ENCODE measurements at places on chromosomes 7 and 10.
A peak's percentile ranks its signal among the peaks of the same experiment; 100 is the strongest.

DNA sequence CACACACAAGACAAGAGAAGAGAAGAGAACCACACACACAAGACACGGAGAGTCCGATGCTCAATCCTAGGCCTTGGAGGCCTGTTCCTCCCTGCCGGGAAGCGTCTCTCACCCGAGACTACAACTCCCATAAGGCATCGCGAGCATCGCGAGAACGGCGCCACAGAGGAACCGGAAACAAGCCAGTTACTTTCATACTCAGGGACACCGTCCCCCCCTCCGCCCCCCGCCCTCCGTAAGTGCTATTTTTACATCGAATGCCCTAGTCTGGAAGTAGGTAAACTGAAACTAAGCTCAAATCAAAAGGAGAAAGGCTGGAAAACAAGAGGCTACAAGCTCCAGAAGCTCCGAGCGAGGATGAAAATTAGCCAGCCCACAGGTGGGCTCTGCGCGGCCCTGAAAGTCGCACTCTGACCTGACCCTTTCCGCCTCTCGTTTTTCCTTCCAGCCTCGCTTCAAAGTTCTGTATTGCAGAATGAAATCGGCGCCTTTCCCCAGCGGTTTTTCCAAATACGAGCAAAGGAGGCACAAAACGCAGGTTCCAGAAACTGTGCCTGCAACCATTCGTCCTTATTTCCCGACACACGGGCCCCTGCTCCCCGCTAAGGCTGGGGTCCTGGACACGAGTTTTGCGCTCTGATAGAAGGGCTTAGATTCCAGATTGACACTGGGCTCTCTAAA, 11.5 kb upstream of the DNAJC12 start:
- DNase-seq: peak; percentile 93

GRCh38 chr10:519055-519715, 170.3 kb downstream of the DIP2C start:
- no peak for DNase-seq

GRCh38 chr10:102985811-102986210, 67.7 kb downstream of the CNNM2 start:
- no peak for DNase-seq

GRCh38 chr10:106513352-106513771, 651.1 kb downstream of the SORCS1 start:
- DNase-seq: no peak

- DNase-seq: no peak
These were observed 19.9 kb downstream of the SPAG6 start for GRCh38 chr10:22365233-22365632.

DNA sequence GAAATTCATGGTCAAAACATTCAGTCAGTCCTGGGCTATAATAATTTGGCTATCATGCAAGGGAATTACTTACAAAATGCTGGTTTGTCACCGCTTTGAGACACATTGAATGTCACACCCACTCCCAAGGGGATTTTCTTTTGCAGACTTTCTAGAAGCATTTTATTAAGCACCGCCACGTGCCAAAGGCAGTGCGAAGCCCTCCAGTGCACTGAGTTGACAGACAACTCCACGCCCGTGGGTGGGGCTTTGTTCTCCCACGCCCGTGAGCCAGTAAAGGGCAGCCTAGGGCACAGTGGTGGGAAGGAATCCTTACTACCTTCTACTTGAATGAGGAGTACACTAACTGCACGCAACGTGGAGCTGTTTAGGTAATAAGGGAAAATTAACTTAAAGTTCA, 515.8 kb downstream of the KCNMA1 start:
- no peak for DNase-seq

DNA sequence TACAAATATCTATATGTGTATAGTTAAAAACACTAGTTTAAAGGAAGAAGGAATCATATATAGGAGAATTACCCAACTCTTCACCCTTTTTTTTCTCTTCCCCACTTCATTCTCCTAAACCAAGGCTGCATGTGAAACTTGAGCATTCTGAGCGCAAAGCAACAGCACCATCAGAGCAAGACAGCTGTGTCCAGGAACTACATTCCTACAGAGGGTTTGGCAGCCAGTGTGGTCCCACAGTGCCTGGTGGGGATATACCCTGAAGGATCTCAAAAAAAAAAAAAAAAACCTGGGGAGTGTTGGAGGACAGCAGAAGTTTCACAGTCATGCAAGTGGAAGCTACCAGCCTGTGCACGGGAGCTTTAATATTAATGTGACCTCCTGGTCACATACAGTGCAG, 310.4 kb downstream of the CTNNA3 start:
- DNase-seq: no peak

GRCh38 chr10:110708776-110709443, 64.8 kb downstream of the RBM20 start:
- no peak for DNase-seq

GRCh38 chr7:69002416-69002815, 595.9 kb upstream of the AUTS2 start:
- peak; percentile 0 for DNase-seq

DNA sequence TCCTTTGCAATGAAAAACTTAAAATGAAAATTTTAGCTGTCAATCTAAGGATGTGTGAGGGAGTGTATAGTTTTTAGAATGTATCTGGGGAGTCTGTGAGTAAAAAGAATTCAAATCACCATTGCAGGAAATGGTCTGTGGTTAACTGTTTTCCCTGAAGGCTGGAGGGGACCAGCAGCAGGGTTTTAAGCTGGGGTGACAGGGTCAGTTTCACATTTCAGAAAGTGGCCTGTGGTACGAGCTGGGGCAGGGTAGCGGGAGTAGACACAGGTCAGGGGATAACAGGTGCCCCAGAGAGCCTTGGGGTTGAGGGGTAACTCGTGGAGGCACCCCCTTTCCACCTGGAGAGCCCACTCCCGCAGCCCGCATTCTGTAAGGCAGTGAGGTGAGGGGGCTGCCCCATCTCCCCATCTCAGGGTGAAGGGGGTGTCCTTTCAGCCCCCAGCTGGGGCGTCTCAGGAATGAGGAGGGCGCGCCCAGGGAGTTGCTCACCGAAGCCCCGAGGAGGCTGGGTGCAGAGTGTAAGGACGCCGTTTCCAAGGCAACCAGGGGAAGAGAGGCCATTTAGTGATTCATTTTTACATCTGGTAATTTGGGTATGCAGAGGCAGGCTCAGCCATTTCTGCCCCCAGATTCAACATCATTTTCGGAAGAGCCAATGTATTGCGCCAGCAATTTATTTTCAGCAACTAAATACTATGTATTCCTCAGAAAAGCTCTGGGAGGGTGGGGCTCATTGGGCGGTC, 168.9 kb downstream of the SLIT1 start:
- no peak for DNase-seq

GRCh38 chr7:12256090-12256489, 45.0 kb downstream of the TMEM106B start:
- peak; percentile 13 for DNase-seq

DNA sequence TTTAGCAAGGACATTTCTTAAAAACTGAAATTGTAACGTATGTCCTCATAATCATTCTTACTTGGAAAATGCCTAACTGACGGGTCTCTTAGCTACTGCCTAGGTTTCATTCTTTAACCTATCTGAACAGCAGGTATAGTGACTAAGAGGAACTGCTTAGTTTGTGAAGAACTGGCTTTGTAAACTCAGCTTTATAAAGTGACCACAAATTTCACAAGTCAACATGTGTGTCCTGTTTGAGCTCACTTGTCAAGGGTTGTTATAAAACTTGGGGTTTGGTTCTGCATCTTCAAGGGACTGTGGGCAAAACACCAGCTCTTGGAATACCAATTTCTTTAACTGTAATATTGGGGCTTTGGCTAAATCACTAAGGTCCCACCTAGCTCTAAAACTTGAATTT, 32.2 kb downstream of the MRPS33 start:
- DNase-seq: no peak

DNA sequence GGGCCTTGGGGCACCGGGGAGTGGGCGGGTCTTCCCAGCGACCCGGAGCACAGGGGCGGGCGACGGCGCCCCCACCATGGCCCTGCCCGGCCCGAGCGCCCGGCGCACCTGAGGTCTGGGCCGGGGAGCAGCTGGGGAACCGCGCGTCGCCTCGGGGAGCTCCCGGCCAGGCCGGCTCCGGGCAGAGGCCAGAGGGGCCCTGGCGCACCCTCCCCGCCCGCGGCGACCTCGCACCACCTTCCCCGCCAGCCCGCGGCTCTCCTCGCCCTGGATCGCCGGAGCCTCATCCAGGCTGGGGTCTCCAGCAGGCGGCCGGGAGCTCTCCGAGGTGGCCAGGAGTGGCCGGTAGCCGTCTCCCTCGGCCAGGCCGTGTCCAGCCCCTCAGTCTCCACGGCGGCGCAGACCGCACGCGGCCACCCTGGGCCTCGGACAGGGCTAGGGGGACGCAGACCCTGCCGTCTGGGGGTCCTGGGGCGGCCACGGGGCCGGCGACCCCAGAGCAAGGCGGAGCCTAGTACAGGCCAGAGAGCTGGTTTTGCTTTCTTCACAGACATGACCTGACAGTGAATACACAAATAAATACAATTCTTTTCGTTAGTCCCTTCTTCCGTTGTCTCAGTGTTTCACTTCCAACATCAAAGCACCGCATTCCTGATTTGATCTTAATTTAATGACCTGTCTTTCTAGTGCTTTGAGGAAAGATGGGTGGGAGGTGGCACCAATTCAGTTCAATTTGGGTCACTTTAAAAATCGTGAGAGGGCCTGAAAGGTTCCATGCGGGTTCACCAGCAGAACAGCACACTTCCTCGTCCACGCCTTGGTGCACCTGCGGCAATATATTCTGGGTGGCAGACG, 356.9 kb downstream of the DNAJB6 start:
- DNase-seq: no peak

- DNase-seq: no peak
These were observed 38.2 kb downstream of the NEUROD6 start for GRCh38 chr7:31302356-31302755.

DNA sequence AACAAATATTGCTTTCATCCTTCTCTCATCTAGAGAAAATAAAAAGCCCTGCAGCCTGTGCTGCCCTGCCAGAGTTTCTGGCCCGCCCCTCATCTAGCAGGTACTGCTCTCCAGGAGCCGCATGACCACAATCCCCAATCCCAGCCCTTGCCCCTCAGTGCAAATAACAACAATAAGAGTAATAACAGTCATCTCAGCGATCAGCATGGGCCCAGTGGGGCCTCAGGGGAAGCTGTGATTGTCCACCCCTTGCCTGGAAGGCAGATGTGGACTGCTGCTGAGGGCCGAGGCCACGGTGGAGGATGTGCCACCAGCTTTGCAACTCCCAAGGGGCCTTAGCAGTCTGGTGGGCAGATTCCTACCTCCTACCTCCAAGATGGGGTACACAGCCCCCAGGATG, 106.1 kb downstream of the CDH23 start:
- no peak for DNase-seq

- DNase-seq: peak; percentile 22
These were observed 104.9 kb upstream of the FAM180A start for GRCh38 chr7:135853499-135853898.

DNA sequence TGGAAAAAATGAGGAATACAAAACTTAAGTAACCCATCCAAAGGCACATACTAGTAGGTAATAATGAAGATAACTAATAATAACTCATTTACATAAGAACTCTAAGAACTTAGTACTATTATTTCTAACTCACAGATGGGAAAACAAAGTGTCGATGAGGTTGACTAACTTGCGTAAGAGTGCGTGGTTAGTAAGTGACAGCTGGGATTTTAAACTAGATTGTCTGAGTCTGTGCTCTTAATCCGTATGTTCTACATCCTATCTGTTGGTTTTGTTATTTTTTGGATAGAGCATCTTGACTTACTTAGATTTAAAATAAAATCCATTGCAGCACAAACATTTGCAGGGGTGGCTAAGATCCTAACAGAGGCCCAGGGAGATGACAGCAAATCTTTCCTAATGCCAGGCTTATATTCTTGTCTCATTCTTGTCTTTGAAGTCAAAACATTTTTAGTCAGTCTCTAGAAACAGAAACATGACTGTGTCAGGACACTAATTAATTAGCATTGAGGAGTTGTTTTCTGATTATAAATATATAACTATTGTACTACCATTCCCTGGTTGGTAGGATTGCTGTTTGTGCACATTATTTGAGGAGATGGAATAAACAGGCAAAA, 11.7 kb downstream of the RPA3 start:
- no peak for DNase-seq

- DNase-seq: no peak
These were observed 140.2 kb downstream of the AUTS2 start for GRCh38 chr7:69738396-69738951.

GRCh38 chr10:129843131-129843541, 120.9 kb downstream of the EBF3 start:
- no peak for DNase-seq

- no peak for DNase-seq
These were observed 41.9 kb upstream of the PPP3CB start for GRCh38 chr10:73537709-73538108.

DNA sequence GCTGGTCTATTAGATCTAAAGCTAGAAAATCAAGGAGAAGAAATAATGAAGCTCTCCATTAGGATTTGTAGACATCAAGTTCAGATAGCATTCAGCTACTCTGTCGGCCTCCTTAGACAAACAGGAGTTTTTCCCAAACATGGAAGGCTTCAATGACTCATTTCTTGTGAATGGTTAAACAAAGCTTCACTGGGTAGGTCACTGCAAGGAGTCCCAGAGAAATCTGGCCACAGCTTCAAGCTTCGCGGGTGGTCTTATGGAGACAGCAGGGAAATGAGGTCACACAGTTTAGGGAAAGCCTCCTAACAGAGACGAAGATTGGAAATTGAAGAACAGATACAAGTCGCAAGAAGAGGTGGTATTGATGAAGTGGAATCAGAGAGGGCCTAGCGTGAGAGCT, 22.6 kb upstream of the LRRC72 start:
- peak; percentile 30 for DNase-seq

GRCh38 chr10:78664929-78665553, 403.7 kb upstream of the ZMIZ1 start:
- peak; percentile 25 for DNase-seq

DNA sequence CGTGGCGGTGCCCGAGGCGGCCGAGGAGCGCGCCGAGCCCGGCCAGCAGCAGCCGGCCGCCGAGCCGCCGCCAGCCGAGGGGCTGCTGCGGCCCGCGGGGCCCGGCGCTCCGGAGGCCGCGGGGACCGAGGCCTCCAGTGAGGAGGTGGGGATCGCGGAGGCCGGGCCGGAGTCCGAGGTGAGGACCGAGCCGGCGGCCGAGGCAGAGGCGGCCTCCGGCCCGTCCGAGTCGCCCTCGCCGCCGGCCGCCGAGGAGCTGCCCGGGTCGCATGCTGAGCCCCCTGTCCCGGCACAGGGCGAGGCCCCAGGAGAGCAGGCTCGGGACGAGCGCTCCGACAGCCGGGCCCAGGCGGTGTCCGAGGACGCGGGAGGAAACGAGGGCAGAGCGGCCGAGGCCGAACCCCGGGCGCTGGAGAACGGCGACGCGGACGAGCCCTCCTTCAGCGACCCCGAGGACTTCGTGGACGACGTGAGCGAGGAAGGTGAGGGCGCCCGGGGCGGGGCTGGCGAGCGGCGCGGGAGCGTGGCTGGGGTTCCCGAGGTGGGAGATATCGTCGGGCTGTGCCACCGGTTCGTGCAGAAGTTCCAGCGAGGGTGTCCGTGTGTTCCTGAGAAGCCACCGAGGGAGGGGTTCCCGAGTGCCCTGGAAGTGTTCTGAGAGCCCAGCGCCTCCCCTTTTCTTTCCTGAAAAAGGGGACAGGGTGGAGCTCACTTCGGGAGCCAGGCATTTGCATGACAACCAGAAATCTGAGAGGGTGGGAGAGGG, 495 bp downstream of the EIF3B start:
- peak; percentile 8 for DNase-seq

- no peak for DNase-seq
These were observed 44.4 kb downstream of the SYPL1 start for GRCh38 chr7:106067678-106068077.

All from EL (cell line).